ENCODE measurements at places on chromosomes 6 and 20.

- DNase-seq, result no peak
These were observed 2.1 kb downstream of the KIAA0319 start for GRCh38 chr6:24643920-24644319.

GRCh38 chr6:32689531-32690501 lies 23.4 kb upstream of the HLA-DQB1 start:
- no peak for DNase-seq

- no peak for DNase-seq
These were observed 52.1 kb downstream of the PTPN1 start for GRCh38 chr20:50562262-50562701.

GRCh38 chr6:132131758-132132157 lies 180.6 kb upstream of the CCN2 start:
- no peak for DNase-seq

DNA sequence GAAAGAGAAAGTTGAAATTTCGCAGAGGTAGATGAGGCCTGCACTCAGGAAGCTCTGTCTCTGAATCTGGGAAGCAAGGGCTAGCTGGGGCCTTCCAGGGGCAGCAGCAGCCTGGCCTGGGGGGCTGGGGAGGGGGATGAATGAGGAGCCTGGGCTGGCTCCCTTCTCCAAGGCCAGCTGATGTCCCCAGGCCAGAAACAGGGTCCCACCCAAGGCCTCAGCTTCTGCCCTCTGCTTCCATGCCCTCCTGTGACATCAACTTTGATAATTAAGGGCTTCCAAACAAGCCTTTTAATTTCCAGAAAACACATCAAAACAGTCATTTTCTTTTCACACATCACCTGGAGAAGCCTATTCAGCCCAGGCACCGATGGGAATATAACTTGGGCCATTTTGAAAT lies 15.4 kb downstream of the TFAP2A start:
- DNase-seq, result no peak

- no peak for DNase-seq
These were observed 36.5 kb downstream of the WDR27 start for GRCh38 chr6:169665289-169665688.

DNA sequence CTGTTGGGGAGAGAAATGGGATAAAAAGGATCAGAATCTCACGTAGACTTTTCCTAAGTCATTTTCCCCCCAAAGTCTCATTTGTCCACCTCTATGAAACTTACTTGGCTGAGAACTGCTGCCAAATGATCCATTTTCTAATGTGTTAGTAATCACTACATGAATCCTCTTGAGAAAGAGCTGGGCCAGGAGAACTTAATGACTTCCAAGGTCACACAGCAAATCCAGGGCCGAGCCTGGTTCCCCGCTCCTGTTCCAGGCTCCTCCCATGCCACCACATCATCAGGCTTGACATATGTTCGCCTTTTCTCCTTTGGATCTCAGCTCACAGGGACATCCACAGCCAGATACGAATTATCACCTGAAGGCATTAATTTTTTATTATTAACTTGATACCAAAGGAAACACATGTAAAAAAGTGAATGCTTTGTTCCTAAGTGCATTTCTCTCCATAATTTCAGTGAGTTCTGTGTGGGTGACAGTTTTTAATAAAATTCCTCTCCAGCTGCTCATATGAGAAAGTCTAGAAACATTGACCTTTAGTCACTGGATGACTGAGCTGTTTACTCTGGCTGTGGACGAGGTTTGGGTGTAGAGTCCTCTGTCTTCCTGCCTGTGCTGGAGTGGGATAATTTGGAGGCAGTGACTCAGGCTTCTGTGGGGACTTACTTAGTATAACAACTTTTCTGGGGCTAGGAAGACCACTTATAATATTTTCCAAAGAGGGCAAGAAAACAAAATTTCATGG lies 276.3 kb downstream of the PAX1 start:
- no peak for DNase-seq

DNA sequence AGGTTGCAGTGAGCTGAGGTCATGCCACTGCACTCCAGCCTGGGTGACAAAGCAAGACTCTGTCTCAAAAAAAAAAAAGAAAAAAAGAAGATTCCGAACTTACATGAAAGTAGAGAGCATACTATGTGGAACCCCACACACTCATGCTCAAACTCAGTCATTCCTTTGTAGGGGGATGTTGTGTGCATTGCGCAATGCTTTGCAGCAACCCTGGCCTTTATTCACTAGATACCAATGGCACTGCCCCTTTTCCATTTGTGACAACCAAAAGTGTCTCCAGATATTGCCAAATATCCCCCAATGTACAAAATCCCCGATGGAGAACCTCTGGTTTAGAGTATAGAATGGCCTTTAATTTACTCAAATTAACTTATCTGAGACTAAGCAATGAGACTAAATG lies 158.6 kb downstream of the GJA1 start:
- no peak for DNase-seq

DNA sequence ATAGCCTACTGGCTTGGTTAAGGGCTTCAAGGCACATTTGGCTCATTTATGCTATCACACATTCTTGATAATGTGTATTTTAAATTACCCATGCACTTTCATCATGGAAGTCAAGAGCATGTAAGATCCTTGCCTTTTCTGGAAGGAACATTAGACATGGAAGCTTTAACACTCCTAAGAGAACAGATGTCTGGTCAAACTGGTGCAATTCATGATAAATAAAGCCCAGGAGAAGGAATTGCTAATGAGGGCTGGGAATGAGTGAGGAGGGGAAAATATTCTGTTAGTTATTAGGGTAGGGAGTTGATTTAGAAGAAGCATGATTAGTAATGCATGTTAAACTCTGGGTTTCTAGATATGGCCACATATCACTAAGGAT lies 688.6 kb upstream of the CITED2 start:
- DNase-seq, result no peak

Data from stimulated activated CD8-positive, alpha-beta memory T cell treated with anti-CD3 and anti-CD28 coated beads, Interleukin-15, amount 100 ng/mL, for 24 hours (primary cell).